Naive thymus-derived CD4-positive, alpha-beta T cell (primary cell): ENCODE measurements at places on chromosomes 5 and 9. TPM values are rescaled to one million over a fixed set of nuclear protein-coding genes. Genes with fewer than 3 reads are reported as not detected.

GRCh38 chr5:107203243-107203642, 467.5 kb downstream of the EFNA5 start:
- H3K36me3 ChIP-seq = no peaks in the 10 kb centered on the region
- no peak for DNase-seq
- H3K4me1 ChIP-seq = no peaks in the 10 kb centered on the region
- no peak overlapping the region for H3K27ac ChIP-seq
- no peak overlapping the region for H3K4me3 ChIP-seq
- H3K27me3 ChIP-seq = no peaks in the 10 kb centered on the region

DNA sequence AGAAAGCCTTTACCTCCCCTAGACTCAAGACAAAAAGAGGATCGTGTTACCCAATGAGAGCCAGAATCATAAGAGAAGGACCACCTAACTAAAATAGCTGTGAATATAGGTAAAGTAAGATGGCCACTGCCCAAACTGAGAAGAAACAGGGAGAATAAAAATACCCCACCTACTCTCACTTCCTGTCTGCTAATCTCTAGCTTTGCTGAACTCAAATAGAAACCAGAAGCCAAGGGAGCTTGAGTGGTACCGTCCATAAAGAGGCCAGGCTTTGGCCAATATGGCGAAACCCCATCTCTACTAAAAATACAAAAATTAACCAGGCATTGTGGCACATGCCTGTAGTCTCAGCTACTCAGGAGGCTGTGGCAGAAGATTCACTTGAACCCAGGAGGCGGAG, 123.0 kb upstream of the FST start:
- DNase-seq = no peak
- H3K27ac ChIP-seq = no peak overlapping the region
- H3K4me1 ChIP-seq = no peaks in the 10 kb centered on the region
- H3K27me3 ChIP-seq = peaks cover 3% of the 10 kb centered on the region
- H3K36me3 ChIP-seq = no peaks in the 10 kb centered on the region

DNA sequence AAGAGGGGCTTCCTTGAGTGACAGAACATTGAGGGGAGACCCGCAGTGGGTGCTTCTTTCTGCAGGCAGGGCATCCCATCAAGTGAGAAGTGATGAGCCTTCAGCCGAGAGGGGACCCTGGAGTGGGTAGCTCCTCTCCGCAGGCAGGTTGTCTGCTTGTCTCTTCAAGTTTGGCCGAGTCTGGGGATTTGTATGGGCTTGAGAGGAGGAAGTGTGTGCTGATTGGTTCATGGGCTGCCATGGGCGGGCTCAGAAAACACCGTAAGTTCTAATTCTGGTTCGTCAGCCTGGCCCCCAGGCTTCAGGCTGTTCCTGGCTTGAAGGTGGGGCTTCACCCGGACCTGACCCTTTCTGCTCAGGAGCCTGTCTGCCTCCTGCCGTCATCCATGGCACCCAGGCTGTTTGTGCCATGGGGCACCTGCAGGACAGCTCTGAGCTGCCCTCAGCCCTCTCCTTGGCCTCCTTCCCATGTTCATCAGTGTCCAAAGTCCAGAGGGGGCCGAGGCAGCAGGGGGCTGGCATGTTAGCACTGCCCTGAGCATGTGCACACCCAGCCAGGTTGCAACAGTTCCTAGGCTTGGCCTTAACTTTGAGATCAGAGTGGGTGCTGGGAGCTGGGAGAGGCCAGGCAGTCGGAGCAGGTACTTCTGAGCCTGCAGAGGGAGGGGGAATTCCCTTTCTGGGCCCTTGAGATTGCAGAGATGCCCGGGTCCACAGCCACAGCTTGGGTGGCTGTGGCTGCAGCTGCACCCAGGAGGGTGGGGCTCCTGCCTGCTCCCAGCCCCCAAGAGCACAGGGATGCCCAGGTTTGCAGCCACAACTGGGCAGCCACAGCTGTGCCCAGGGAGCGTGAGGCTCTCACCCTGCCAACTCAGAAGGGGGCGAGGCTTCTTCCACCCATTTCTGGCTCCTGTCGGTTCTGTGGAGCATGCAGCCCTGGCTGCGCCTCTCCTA, 13.5 kb upstream of the DHFR start:
- H3K4me3 ChIP-seq = no peak overlapping the region
- no peaks in the 10 kb centered on the region for H3K4me1 ChIP-seq
- H3K27ac ChIP-seq = no peak overlapping the region
- H3K36me3 ChIP-seq = peaks cover 8% of the 10 kb centered on the region
- no peak for DNase-seq

DNA sequence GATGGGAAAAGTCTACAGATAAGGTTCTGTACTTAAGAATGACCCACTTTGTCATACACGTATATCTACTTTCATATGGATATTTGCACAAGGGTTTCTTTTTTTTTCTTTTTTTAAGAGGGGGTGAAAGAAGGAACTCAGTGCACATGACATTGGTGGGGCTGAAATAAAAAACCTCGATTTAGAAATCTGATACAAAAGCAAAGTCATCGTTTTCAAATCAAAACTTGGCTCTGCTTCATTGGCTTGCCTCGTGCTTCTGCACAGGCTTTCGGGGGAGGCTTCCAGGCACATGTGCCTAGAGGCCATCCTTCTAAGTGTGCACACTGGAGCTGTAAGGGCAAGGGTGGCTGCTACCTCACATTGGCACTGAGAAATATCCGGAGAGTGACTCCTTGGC, 31.1 kb downstream of the PTTG1 start:
- no peak overlapping the region for H3K4me3 ChIP-seq
- DNase-seq = no peak
- H3K27ac ChIP-seq = no peak overlapping the region
- no peaks in the 10 kb centered on the region for H3K27me3 ChIP-seq
- H3K4me1 ChIP-seq = no peaks in the 10 kb centered on the region

DNA sequence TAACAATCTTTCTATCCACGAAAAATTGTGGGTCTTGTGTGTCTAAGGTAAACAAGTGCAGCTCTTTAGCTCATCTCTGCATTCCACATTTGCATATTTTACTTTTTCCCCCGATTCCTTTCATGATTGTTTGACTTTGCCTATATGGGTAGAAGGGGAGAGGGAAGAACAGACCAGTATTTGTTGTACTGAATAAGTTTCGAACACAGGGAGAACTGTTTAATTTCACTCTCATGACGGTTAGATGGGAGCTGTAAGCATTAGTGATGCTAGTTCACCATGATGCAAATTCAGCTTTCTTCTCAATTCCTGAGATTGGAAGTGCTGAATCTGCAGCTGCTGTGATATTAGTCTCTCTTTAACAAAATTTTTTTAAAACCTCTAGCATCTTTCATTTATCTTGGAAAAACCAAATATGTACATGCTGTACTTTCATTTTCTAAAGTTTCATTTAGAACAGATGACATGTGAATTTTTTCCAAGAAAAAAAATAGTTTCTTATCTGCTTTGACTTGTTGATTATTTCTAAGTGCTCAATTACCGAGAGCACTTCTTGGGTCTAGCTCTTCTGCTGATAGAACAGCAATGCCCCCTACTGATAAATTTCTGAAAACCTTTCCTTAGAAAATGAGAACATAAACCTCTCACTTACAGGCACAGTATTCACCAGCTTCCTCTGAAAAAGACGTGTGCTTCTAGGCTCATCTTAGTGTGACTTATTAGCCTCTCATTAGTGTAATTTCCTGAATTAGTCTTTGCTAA, 149.5 kb downstream of the BAAT start:
- H3K4me3 ChIP-seq = no peak overlapping the region
- no peaks in the 10 kb centered on the region for H3K27me3 ChIP-seq
- no peak overlapping the region for H3K27ac ChIP-seq
- DNase-seq = no peak

DNA sequence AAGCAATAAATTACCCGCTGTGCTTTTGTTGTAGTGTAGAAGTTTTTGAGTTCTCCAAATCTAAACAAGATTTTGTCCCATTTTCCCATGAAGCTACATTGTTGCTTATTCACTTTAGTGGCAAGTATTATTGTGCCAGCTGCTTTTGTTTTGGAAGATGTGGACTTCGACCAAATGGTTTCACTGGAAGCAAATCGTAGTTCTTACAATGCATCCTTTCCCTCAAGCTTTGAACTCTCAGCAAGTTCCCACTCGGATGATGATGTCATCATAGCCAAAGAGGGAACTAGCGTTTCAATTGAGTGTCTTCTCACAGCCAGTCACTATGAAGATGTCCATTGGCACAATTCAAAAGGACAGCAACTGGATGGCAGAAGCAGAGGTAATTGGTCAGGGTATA, 10.9 kb downstream of the MFAP3 start:
- DNase-seq = no peak
- no peaks in the 10 kb centered on the region for H3K36me3 ChIP-seq

DNA sequence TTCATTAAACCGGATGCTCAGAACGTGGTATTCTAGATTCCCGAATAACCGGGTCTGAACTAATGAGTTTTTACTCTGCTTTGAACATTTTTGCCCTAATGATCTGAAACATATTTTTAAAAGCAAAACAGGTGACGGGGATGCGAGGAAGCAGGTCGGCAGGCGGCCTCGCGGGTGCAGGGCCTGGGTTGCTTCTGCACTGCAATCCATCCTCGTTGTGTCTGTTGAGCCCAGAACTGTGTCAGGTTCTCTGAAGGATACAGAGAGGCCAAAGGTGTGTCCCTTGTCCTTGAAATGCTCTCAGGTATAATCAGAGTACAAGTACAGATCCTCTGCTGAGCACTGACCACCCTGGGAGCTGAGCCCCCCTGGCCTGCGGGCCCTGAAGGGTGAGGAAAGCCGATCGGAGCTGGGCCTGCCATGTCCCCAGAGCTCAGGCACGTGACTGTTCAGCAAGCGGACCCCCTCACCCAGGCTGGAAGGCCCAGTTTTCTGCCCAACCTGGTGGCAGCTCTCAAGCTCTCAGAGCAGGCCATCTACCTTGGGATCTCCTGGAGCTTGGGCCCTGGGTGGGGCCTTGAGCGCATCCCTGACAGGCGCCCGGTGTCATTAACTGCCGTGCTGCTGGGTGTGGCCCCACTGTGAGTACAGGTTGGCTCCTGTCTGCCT, 151.8 kb downstream of the OLFM1 start:
- H3K4me3 ChIP-seq = no peak overlapping the region
- H3K27me3 ChIP-seq = no peaks in the 10 kb centered on the region
- no peaks in the 10 kb centered on the region for H3K4me1 ChIP-seq
- no peak overlapping the region for H3K27ac ChIP-seq
- DNase-seq = no peak
- no peaks in the 10 kb centered on the region for H3K36me3 ChIP-seq

- no peaks in the 10 kb centered on the region for H3K36me3 ChIP-seq
- H3K4me1 ChIP-seq = no peaks in the 10 kb centered on the region
- DNase-seq = no peak
- H3K27ac ChIP-seq = no peak overlapping the region
- no peaks in the 10 kb centered on the region for H3K27me3 ChIP-seq
- H3K4me3 ChIP-seq = no peak overlapping the region
Observed at GRCh38 chr5:139147483-139148087, 50.6 kb downstream of the SIL1 start.

GRCh38 chr5:64026493-64026892, 64.2 kb upstream of the HTR1A start:
- no peaks in the 10 kb centered on the region for H3K27me3 ChIP-seq
- H3K36me3 ChIP-seq = no peaks in the 10 kb centered on the region
- no peak for DNase-seq
- no peak overlapping the region for H3K4me3 ChIP-seq
- H3K4me1 ChIP-seq = no peaks in the 10 kb centered on the region

- no peak overlapping the region for H3K27ac ChIP-seq
- DNase-seq = no peak
- H3K4me1 ChIP-seq = no peaks in the 10 kb centered on the region
- H3K4me3 ChIP-seq = no peak overlapping the region
Observed at GRCh38 chr5:62681117-62681850, 102.7 kb downstream of the LRRC70 start.

DNA sequence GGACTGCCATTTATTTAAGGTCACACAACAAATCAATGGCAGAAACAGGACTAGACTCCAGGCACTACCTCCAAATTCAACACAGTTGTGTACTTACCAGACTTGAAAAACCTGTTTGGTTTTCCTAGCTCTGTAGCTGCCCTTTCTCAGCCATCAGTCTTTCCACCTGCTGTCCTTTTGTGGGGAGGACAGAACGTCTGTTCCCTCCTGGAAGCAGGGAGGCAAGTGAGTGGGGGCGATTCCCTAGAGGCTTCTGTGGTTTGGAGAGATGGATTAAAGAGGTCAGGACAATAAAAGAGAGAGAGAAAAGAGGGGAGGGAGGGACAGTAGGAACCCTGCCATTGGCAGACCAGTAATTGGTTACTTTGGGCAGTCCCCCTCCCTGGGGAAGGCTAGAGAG, 14.7 kb downstream of the ASTN2 start:
- DNase-seq = no peak
- no peaks in the 10 kb centered on the region for H3K4me1 ChIP-seq
- H3K4me3 ChIP-seq = no peak overlapping the region
- no peak overlapping the region for H3K27ac ChIP-seq
- no peaks in the 10 kb centered on the region for H3K36me3 ChIP-seq

GRCh38 chr9:89684912-89685636, 80.3 kb downstream of the GADD45G start:
- no peaks in the 10 kb centered on the region for H3K36me3 ChIP-seq
- no peaks in the 10 kb centered on the region for H3K27me3 ChIP-seq
- no peak overlapping the region for H3K27ac ChIP-seq
- H3K4me1 ChIP-seq = no peaks in the 10 kb centered on the region
- no peak for DNase-seq

- no peak overlapping the region for H3K27ac ChIP-seq
- DNase-seq = no peak
- H3K27me3 ChIP-seq = no peaks in the 10 kb centered on the region
- H3K4me1 ChIP-seq = no peaks in the 10 kb centered on the region
- H3K36me3 ChIP-seq = no peaks in the 10 kb centered on the region
Observed at GRCh38 chr9:98310752-98311392, 55.4 kb upstream of the TBC1D2 start.

DNA sequence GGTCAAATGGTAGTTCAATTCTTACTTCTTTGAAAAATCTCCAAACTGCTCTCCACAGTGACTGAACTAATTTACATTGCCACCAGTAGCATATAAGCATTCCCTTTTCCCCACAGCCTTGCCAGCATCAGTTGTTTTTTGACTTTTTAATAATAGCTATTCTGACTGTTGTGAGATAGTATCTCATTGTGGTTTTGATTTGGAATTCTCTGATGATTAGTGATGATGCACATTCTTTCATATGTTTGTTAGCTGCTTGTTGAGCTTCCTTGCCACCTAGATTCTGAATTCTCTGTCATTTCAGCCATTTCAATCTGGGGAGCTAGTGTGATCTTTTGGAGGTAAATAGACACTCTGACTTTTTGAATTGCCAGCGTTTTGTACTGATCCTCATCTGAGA, 24.0 kb downstream of the CDK20 start:
- no peaks in the 10 kb centered on the region for H3K36me3 ChIP-seq
- no peaks in the 10 kb centered on the region for H3K27me3 ChIP-seq
- H3K27ac ChIP-seq = no peak overlapping the region
- H3K4me3 ChIP-seq = no peak overlapping the region

GRCh38 chr9:113501129-113501686, 37.7 kb downstream of the RGS3 start:
- no peak for DNase-seq
- no peak overlapping the region for H3K27ac ChIP-seq
- H3K36me3 ChIP-seq = no peaks in the 10 kb centered on the region
- H3K4me1 ChIP-seq = peaks cover 13% of the 10 kb centered on the region
- H3K27me3 ChIP-seq = no peaks in the 10 kb centered on the region

Gene IFNA21
- not detected for total RNA-seq

Gene FAXDC2
- 0.49 TPM for total RNA-seq

Gene EGFLAM
- total RNA-seq = not detected

Gene CAVIN4
- 0.07 and 0.18 TPM in 2 replicates for total RNA-seq

Gene ARAP3
- 15.3 TPM for total RNA-seq

Gene PIP5K1B
- 0.22 TPM for total RNA-seq

Gene TUBB4B
- 94.7 TPM for total RNA-seq

Gene PALM2AKAP2
- 0.31 TPM in 1 of 2 replicates, not detected in the other for total RNA-seq

Gene FYB1
- total RNA-seq = 497 TPM

Gene CEL
- total RNA-seq = 0.40 TPM

Gene IRX1
- total RNA-seq = not detected

Gene DRD1
- not detected for total RNA-seq

Gene CRHBP
- total RNA-seq = not detected

Gene DMGDH
- not detected for total RNA-seq

Gene GPX3
- not detected for total RNA-seq
